ENCODE measurements at places on chromosomes 7 and 10. TPM values are rescaled to one million over a fixed set of nuclear protein-coding genes. Genes with fewer than 3 reads are reported as not detected.

The NOC3L gene
- total RNA-seq: 57.2 TPM

- DNase-seq: no peak
- H3K36me3 ChIP-seq: no peaks in the 10 kb centered on the region
- H3K4me1 ChIP-seq: no peaks in the 10 kb centered on the region
Measured at GRCh38 chr10:4382811-4383210, 443.2 kb upstream of the AKR1E2 start.

GRCh38 chr10:63614371-63614891, 93.2 kb downstream of the REEP3 start:
- H3K36me3 ChIP-seq: no peaks in the 10 kb centered on the region
- no peak overlapping the region for H3K4me3 ChIP-seq
- H3K4me1 ChIP-seq: no peaks in the 10 kb centered on the region
- DNase-seq: no peak
- H3K27ac ChIP-seq: no peak overlapping the region

- no peaks in the 10 kb centered on the region for H3K36me3 ChIP-seq
- H3K4me1 ChIP-seq: no peaks in the 10 kb centered on the region
- H3K4me3 ChIP-seq: no peak overlapping the region
- no peak for DNase-seq
Measured at GRCh38 chr10:112807013-112807412, 143.0 kb upstream of the TCF7L2 start.

DNA sequence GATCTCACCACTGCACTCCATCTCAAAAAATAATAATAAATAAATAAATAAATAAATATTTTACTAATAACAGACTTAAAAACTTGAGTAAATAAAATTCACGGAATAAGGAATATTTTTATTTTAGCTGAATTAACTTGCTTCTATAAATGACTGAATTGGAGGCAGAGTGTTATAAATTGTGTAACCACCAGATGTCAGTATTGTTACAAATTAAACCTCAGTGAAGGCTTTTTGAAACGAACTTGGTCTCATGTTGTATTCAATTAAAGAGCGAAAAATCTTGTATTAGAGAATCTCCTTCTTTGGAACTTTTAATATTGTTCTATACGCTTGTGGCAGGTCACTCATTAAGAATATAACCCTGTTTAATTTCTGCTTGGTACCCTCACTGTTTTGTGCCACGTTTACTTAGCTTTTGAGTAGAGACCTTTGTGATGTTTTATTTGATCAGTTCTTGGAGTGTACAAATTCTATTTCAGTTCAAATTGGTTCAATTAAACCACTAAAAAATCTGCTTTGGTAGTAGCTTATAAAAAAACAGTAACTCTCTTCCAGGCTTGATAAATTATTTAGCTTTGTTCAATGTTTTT, 45.6 kb upstream of the SCIN start:
- no peaks in the 10 kb centered on the region for H3K27me3 ChIP-seq
- no peak overlapping the region for H3K4me3 ChIP-seq
- DNase-seq: no peak
- H3K36me3 ChIP-seq: no peaks in the 10 kb centered on the region
